ENCODE measurements at places on chromosomes 4 and X.
A peak's percentile ranks its signal among the peaks of the same experiment; 100 is the strongest.

DNA sequence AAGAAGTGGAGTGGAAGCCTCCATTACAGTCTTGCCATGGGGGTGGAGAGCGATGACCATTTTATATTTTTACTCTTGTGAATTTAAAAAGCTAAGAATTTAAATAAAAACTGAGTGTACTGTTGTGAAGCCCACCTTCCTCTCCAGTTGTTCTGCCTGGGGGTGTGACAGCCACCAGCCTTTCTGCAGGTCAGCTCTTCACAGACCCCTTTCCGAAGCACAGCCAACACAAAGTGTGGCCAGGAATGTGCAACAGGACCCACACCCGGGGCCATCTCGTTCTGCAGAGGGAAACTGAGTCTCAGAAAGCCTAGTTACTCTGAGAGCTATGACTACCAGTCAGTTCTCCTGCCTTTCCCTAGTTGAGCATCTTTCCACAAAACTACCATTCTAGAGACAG is 1.4 kb downstream of the GRPEL1 start:
- DNase-seq: no peak

GRCh38 chrX:67730296-67730695 is 186.5 kb downstream of the AR start:
- DNase-seq: no peak

- no peak for DNase-seq
Measured at GRCh38 chr4:76569225-76569624, 134.2 kb downstream of the SHROOM3 start.

- no peak for DNase-seq
Measured at GRCh38 chrX:9604908-9605306, 140.0 kb downstream of the TBL1X start.

- no peak for DNase-seq
Measured at GRCh38 chr4:526189-526909, 27.3 kb downstream of the PIGG start.

DNA sequence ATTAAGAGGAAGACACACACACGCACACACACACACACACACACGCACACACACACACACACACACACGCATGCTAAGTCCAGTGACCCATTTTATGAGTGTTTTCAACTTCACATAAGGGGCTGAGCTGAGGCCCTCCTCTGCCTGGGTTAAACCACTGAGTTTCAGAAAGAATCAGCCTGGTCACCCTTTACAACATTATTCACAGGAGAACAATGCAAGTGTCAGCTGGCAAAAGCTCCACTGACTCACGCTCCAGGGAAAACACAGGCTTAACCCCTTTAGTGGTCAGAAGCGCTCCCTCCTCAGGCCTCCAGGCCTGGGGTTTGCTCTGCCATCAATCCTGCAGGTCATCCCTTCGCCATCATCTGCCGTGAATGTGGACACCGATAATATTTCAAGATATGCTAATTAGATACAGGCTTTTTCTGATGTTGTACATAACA is 46.9 kb downstream of the ACOX3 start:
- peak; percentile 96 for DNase-seq

DNA sequence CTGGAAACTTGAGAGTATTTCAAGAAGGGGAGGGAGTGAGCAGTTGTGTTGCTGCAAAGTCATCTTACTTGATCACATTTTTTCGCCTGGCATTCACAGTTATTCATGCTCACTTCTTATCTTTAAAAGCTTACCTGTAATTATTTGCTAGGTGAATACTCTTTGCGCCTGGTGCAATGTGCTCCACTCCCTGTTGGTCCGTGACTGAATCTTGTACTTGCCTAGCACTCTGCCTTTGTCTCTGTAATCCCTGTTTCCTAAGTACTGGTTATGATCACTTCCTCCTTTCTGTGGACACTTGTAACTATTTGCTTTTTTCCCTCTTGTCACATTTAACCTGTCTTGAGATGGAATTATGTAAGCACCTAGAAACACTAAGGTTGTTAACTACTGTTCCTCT is 5.8 kb downstream of the BMP2K start:
- DNase-seq: no peak

DNA sequence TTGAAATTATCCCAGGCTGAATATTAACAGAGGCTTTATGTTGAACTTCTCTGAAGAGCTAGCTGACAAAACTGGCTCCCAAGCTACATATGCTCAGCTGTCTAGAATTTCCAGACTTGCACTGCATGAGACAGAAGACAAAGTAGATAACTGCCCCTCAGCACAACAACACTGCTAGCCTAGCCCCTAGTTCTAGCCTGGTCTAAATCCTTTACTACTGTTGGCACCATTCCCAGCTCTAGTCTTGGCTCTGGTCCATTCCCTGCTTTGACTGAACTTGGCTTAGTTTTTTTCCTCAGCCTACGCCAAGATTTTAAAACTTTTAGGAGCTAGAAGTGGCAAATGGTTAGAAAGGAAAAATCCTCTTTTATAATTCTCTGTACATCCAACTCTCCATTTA is 7.6 kb upstream of the OPHN1 start:
- DNase-seq: peak; percentile 75

DNA sequence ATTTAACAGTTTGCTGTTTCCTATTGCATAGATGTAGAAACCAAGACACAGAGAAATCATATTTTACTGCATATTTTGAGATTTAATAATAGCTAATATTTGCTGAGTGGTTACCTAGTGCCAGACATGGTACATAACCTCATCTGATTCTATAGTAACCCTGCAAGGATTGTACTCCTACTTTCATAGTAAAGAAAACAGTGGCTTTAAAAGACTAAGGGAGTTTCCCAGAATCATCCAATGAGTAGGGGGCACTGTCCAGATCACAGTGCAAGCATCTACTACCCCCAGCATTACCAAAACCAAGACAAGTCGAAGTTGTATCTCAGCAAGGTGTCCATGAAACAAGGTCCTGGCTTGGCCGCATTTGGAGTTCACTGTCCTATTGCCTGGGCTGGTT is 224.5 kb upstream of the TENM3 start:
- DNase-seq: no peak

GRCh38 chr4:127141856-127142255 is 490.9 kb upstream of the INTU start:
- DNase-seq: peak; percentile 95

DNA sequence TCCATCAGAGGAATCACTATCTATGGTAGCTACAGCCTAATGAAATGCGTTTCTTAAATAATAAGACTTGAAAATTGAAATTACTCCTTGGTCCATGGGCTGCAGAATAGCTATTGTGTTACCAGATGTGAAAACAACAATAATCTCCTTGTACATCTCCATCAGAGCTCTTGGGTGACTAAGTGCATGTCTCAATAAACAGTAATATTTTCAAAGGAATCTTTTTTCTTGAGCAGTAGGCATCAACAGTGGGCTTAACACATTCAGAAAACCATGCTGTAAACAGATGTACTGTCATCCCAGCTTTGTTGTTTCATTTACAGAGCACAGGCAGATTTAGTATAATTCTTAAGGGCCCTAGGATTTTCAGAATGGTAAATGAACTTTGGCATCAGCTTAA is 67.3 kb downstream of the GLUD2 start:
- DNase-seq: no peak
